ENCODE measurements at places on chromosomes 4 and X.

DNA sequence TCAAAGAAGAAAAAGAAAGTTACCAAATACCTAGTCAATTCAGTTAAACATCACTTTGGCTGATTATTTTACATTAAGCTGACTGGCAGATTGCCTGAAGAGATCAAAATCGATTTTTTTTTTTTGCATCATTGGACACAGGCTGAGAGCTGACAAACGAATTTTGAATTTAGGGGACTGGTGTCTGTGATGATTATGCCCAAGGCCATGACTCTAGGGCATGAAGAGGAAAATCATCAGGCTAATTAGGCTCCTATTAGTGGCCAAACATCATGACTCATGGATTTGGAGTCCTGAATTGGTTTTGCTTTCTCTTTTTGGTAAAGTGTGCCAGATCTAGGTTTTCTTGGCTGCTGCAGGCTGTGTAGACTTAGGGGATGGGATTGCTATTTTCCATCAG lies 829.3 kb upstream of the LCORL start:
- no peak for DNase-seq

GRCh38 chr4:1477045-1477840 lies 71.0 kb upstream of the NKX1-1 start:
- no peak for DNase-seq

DNA sequence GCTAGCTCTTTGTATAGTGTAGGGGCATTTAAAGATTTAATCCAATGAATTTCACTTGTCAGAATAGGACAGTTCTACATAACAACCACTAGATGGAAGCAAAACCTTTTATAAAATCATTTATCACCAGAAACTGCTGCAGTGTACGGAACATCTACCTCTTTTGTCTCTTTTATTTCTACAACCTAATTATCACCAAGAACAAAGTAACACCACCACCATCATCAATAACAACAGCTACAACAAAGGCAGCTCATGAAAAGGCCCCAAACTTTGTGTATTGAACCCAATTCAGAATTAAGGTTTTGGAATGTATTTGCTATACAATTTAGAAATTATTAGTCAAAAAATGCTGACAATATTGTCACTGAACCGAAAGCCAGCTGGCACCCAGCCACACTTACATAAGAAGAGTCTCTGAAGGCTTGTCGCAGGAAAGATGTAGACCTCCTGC lies 260.9 kb upstream of the RPS6KA3 start:
- peak; percentile 48 for DNase-seq

DNA sequence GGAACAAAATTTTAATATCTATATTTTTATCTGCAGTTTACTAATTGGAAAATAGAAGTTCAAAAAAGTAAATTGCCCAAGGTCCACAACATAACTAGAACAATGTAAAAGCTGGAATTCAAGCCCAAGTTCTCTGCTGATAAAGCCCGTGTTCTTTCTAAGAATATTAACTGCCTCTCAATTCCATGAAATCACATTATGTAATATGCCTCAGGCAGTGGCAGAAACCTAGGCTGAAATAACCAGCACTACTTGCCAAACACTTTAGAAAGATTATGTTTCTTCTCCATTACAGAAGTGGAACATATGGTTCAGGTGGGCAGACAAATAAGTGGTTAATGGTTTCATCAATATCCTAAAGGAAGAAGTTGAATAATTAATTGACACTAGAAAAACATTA lies 56.7 kb upstream of the ADGRL3 start:
- no peak for DNase-seq

DNA sequence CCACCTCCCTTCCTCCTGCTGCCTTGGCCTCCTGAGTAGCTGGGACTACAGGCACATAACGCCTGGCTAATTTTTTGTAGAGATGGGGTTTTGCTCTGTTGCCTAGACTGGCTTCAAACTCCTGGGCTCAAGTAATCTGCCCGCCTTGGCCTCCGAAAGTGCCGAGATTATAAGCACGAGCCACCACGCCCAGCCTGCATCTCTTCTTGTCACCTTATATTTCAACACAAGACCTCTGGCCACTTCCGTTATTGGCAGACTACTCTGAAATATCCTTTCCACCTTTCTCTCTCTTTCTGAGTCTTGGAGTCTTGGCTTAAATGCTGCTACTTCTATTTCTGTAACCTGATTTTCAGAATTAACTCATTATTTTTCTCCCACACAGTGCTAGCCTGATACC lies 5.6 kb downstream of the KIAA0232 start:
- no peak for DNase-seq

- no peak for DNase-seq
Observed at GRCh38 chr4:104032896-104033295, 313.1 kb upstream of the TACR3 start.

DNA sequence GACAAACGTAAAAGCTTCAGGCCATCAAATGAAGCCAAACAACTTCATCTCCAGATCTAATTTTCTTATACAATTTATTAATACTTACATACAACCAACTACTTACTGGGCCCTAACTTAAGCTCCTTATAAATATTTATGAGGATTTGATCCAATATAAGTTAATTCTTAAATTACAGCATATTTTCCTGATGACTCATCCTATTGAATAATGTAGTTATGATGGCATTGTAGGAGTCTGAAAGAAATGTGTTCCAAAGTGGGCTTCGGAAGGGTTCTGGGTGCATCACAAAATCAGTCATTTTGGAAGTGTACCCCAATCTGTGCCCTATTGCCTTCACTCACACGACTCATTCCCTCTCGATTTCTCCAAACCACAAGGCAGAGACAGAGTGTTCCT lies 455.1 kb upstream of the CTSO start:
- no peak for DNase-seq

- no peak for DNase-seq
Observed at GRCh38 chrX:133645256-133645655, 230.0 kb upstream of the GPC4 start.

- no peak for DNase-seq
Observed at GRCh38 chr4:20386906-20387305, 135.2 kb downstream of the SLIT2 start.

DNA sequence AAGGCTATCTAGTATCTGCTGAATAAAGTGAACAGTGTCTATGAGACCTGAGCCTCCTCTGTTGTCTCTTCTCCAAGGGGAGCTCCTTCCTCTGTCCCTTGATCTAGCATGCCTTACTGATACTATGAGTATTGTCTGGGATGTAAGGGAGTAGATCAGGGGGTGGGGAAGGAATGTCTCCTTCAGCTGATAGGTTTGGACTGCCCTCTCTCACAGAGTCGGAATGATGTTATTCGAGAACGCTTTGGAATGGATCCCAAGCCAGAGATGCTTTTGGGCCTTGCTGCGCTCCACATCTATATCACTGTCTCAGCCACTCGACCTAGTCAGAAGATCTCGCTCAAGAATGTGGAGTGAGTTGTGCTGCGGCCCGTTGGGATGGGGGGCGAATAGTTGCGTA lies 68.3 kb upstream of the PRPS1 start:
- no peak for DNase-seq

GRCh38 chrX:26146024-26146423 lies 7.9 kb downstream of the MAGEB18 start:
- no peak for DNase-seq

- no peak for DNase-seq
Observed at GRCh38 chrX:41705680-41706374, 17.1 kb downstream of the GPR34 start.

DNA sequence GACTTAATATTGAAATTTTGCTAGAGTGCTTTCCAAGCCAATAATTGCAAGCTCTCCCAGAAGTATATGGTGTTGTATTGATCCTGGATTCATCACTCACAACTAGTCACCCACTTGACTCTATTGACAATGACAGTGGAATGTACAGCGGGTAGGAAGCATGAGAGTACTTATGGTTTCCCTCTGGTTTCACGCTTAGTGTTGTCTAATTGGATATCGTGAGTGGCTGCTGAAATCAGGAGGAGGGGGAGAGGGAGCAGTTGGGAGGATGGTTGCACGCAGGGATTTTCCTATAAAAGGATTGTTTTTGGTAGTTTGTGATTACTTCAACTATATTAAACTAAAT lies 1819.5 kb upstream of the TENM3 start:
- DNase-seq = no peak

- no peak for DNase-seq
Observed at GRCh38 chr4:16018061-16018676, 55.2 kb upstream of the FGFBP2 start.

- DNase-seq = no peak
Observed at GRCh38 chrX:83008415-83008814, 499.7 kb upstream of the POU3F4 start.

GRCh38 chr4:184924516-184924915 lies 93.8 kb upstream of the HELT start:
- no peak for DNase-seq

- DNase-seq = no peak
Observed at GRCh38 chrX:85112293-85112692, 108.6 kb downstream of the APOOL start.

GRCh38 chr4:107213410-107213809 lies 177.3 kb upstream of the DKK2 start:
- DNase-seq = no peak

GRCh38 chr4:73438582-73439215 lies 2.7 kb downstream of the AFP start:
- no peak for DNase-seq

DNA sequence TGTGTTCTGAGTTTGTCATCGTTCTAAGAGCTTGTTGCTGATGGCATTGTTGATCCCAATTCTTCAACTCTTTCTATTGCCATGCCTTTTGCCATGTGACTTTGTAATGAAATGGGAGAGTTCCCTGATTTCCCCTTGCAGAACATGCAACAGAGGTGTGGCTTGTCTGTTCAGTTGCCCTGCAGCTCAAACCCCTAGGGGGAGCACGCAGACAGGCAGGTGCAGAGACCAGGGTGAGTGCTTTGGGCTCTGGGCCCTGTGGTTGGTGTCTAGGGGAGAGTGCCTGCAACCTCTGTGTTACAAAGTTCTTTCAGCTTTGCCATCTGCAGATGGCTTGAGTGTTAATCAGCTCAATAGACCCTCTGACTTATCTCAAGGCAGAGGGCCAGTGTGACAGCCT lies 332.7 kb downstream of the MID1IP1 start:
- no peak for DNase-seq

GRCh38 chr4:52658641-52659000 lies 480 bp downstream of the USP46 start:
- no peak for DNase-seq

DNA sequence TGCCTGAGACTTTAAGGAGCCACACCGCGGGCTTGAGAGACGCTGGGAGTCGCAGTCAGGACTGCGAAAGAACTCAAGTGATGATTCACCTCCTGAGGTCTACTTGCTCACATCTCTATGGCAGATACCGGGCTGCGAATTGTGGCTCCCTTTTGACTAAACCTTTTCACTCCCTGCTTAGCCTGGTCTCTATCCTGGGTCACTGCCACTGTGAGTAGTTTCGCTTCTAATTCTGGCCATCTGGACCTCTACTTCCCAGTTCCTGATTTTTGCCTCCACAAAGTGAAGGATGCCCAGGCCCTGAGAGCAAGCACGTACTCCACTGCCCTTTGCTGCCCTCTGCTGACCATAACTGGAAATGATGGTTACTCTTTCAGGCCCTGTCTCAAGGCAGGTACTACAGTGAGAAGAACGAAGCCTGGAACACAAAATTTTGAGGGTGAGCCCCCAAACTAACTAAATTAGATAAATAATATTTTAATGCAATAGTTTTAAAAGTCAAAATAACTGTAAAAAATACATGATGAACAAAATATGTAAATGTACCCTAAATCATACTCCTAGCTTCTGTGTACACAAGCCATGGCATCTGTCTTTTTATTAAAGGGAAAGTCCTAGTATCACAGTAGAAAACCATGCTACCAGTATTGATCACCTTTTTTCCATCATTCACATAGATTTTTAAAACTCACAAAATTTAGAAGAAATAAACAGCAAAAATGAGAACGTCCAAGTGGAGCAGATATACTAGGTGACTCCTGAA lies 16.7 kb downstream of the MAD2L1 start:
- DNase-seq = peak; percentile 12

DNA sequence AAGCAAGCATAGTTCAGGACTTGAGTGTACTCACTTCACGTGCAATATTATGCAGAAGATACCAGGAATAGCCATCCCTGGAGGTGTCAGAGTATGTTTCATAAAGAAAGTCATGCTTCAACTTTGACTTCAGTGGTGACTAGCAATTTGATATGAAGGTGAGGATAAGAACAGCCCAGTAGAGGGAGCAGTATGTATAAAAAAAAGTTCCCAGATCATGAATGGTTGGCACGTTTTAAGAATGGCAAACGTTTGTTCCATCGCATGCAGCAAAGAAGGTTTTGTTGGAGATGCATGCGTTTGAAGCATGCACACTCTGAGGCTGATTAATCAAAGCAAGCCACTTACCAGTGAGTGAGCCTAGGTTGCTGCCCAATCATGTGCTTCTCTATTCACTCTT lies 33.5 kb upstream of the SLITRK4 start:
- no peak for DNase-seq

- DNase-seq = no peak
Observed at GRCh38 chrX:123138473-123138872, 45.6 kb upstream of the GRIA3 start.

Data from NCI-H1436 treated with DMSO at 0.1 percent for 48 hours (cell line).